ENCODE measurements at places on chromosomes 12 and 14.

DNA sequence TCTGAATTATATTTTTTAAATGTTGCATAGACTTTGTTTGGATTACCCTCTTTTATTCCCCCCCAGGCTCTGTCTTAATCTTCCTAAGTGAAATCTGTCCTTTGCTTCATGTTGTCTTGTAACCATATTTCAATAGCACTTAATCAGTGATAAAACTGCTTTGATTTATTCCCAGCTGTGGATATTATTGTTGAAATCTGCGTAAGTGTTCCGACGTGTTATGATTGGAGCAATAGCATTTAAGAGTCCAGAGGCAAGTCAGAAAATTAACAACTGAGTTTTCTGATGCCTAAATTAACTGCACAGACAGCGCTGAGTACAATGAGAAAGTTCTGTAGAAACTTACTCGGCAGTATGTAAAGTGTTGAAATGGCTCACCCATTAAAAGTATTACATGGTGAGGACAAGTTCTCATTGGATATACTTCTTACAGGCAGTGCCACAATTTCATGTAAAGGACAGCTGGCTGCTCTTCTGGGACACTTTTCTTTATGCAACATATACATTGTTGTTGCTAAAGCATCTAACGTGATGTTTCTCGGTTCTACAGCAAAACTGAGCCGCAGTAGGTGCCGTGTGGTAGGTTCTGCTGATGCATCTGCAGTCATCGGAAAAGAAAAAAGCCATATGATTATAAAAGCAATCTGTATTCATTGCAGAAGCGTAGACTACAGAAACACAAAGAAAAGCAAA is 501.0 kb downstream of the EGLN3 start:
- DNase-seq = no peak

DNA sequence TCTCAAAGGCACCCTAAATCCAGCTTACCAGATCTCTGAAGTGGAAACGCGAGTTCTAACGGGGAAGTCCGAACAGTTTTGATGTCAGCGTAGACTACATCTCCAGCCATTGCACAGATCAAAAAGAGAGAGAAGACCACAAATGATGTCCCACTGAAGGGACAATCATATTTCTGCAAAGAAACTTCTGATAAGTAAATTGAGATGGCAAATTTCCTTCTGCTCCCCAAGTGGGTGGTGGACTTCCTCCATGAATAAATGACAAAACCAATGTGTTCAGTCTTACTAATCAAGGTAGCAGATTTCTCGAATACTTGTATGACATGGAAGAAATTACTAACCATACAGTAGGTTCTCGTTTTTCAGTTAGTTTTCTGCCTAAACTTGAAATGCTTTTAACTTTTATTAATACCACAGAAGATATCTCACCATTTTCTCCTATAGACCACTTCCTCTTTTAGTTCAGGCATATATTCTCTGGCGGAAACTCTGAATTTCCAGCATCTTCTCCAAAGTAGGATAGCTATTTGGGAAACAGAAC is at the start of gene CLECL1:
TSS of gene CLECL1 (minus strand) at position 177 of the 541 bp plus-strand sequence.
- no peak for DNase-seq

DNA sequence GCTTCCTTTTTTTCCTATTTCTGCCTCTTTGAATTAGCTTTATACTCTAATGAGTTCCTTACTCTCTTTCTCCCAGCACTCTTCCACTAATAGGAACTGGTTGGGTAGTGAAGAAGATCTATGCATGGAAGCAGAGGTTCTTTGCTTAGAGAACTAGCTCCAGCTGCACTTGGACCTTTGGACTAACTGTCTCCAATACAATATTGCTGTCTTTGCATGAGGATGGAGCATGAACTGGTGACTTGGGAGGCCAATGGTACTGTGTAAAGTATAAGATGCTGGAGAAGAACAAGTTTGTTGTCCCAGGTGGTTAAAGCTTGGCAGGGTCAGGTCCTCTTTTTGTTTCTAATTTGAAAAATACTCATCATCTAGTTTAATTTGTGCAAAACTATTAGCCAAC is 2.4 kb upstream of the GLS2 start:
- DNase-seq = no peak

DNA sequence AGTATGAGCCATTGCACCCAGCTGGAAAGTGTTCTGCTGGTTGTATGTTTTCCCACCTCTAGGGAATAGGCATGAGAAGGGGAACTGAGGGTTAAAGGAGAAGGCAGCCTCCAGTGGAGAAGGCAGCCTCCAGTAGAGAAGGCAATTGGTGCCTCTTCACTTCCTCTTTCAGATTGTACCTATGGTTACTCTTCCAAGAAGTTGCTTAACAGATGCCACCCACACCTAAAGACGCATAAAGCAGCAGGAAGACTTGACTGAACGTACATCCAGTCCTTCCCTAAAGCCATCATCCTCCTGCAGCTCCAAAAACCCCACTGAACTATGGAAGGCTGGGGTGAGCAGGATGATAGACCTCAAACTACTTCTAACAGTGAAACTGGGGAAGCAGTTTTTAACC is 13.1 kb downstream of the DPF3 start:
- no peak for DNase-seq

DNA sequence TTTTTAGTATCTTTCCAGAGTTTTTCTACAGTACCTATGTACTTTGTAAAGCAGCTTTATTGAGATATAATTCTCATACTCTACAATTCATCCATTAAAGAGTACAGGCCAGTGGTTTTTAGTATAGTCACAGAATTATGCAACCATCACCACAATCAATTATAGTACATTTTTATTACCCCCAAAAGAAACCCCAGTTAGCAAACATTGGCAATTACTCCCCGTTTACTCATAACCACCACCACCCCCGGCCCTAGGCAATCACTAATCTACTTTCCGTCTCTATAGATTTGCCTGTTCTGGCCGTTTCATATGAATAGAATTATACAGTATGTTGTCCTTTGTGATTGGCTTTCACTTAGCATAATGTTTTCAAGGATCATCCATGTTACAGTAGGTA is 119.8 kb downstream of the KICS2 start:
- no peak for DNase-seq

Data from HEK293T (cell line).